ENCODE measurements at places on chromosomes 12 and 14.
A peak's percentile ranks its signal among the peaks of the same experiment; 100 is the strongest.

GRCh38 chr12:92046557-92047392, 98.9 kb downstream of the BTG1 start:
- no peak for DNase-seq

- no peak for DNase-seq
Measured at GRCh38 chr12:42631513-42631912, 42.0 kb upstream of the PRICKLE1 start.

DNA sequence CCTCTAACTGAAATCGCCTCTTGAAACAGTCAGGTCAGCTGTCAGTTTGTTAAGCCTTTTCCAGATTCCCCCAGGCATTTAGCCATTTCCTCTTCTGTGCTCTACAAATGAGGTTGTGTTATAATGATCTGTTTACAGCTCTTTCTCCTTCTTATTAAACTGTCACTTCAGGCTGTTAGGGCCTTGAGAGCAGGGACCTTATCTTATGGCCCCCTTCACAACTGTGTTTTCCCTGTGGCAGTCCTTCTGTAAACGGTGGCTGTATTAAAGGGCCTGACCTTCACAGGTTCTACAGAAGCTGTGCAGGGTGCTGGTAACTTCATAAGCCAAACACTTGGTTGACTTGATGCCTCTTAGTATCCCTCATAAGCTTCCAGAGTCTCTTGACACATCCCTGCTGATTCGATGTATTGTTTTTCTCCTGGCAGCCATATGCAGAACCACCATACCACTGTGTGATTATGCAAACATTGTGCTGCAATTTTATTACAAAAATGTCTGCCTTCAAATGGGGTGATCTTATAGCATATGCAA, 104.7 kb downstream of the PLEKHA5 start:
- no peak for DNase-seq

DNA sequence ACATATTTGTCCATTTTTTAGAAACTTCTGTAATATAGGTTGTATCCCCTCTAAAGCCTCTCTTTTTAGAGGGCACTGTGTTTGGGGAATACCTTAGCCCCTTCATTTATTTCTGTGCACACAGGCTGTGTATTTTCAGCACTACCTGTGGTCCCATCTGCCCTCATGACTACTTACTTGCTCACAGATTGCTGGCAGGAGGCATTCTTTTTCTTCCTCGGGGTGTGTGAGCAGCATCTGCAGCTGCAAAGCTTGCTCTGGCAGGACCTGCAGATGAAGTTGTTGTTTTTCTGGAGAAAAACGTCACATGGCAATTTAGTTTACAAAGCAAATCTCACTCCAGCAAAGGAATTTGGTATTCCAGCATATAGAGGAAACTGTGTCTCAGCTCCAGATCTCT, 24.3 kb downstream of the ANG start:
- no peak for DNase-seq

DNA sequence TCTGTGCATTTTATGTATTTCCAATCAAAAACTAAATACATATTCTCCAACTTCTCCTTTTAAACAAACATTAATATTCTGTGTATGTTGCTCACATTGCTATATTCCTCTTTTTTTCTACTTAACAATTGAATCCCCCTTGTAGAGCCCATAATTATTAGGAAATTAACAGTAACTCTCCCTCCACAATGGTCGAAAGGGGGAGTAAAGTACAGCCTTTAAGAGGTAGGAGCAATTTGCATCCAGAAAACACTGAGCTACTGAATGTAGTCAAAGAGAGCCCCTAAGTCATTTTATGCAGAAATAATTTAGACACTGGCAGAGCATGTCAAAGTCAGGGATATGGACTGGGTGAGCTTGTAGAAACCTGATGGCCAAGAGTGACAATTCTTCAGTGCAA, 57.2 kb upstream of the SCN8A start:
- no peak for DNase-seq

- DNase-seq, result peak; percentile 77
Measured at GRCh38 chr14:75340921-75341320, 62.3 kb downstream of the FOS start.

GRCh38 chr12:8697476-8698131, at the start of gene RIMKLB:
RIMKLB (plus strand) TSS chr12:8697991; CDS start chr12:8713867, 15,876 bp downstream.
- peak; percentile 62 for DNase-seq

DNA sequence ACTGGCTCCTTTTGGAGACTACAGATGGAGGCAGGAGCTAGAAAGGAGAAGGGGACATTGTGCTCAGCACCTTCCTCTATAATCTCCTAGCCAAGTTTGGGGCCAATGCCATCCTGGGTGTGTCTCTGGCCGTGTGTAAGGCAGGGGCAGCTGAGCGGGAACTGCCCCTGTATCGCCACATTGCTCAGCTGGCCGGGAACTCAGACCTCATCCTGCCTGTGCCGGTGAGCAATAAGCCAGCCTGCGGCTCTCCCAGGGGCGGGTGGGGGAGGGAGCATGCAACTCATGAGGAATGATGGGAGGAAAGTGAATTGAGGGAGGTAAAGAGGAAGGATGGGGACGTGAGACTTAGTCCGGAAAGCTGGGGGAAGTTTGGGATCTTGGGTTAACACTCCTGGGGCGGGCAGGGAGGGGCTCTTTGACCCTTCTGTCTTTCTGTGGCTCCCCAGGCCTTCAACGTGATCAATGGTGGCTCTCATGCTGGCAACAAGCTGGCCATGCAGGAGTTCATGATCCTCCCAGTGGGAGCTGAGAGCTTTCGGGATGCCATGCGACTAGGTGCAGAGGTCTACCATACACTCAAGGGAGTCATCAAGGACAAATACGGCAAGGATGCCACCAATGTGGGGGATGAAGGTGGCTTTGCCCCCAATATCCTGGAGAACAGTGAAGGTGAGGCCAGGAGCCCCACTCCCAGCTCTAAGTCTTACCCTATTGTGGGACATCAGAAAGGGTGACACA, 3.3 kb downstream of the ENO2 start:
- DNase-seq, result no peak

- no peak for DNase-seq
Measured at GRCh38 chr12:126727218-126728075, 1539.5 kb upstream of the TMEM132C start.
